Putamen (tissue), 1 donor: ENCODE measurements at places on chromosomes 13 and 19.

DNA sequence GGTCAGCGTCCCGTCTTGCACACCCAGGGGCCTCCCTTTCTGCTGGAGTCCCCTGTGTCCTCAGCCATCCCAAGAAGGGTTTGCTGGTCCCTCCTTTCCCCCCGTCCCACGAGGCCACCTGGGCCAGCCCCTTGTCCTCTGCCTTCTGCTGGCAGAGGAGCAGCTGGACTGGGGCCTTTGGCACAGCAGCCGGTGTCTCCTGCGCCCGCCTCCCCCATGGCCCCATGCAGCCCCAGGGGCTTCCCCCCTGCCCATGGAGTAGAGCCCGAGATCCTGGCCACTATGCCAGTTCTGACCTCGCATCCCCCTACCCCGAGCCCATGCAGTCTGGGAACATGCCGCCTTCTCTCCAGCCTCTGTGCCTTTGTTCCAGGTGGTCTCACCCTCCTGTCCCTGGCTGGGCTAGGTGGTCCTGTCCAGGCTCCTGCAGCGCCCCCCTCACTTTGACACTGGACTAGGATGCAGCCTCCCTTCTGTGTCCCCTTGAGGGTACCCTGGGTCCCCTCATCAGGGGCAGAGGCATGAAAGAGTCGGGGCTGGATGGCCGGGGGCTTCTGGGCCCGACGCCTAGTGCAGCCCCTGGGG is 5.7 kb upstream of the GARIN5A start:
- DNase-seq = no peak

- DNase-seq = no peak
Measured at GRCh38 chr13:99275093-99275469, 16.9 kb upstream of the GPR18 start.

- DNase-seq = no peak
Measured at GRCh38 chr13:32330441-32330840, 15.1 kb downstream of the BRCA2 start.

- DNase-seq = no peak
Measured at GRCh38 chr13:98677398-98677797, 75.1 kb downstream of the SLC15A1 start.

- DNase-seq = no peak
Measured at GRCh38 chr19:52665529-52665928, 27.4 kb upstream of the ZNF83 start.

DNA sequence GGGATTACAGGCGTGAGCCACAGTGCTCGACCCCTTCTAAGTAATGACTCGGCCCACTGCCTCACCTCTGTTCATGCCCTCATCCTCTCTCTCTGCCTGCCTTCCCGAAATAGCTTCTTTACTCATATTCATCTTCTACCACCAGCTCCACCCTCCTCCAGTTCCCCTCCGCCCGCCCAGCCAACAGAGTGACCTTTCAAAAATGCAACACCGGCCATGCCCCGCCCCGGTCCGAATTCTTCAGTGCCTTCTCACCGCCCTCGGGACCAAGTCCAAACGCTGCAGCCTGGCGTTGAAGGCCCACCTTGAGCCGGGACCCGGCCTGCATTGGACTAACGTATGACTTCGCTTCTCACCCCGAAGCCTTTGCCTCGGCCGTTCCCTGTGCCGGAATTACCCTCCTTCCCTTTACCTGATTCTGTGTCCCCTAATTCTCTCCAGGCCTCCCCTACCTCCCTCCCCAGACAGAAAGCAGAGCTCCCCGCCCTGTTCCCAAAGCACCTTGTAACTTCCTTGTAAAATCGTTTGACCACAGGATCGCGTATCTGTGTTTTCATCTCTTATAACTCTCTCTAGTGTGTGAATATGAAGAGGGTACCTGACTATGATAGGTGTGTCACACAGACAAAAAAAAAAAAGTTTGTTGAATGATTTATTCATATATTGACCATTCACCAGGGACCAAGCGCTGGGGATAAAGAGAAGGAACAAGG is 8.1 kb upstream of the MUC16 start:
- no peak for DNase-seq

DNA sequence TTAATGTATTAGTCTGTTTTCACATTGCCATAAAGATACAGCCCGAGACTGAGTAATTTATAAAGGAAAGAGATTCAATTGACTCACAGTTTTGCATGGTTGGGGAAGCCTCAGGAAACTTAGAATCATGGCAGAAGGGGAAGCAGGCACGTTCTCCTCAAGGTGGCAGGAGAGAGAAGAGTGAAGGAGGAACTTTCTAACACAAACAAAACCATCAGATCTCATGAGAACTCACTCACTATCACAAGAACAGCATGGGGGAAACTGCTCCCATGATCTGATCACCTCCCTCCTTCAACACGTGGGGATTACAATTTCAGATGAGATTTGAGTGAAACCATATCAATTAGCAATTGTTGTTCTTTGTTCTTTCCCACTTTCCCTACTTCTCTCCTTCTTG is 689.0 kb upstream of the SLITRK1 start:
- no peak for DNase-seq

- DNase-seq = no peak
Measured at GRCh38 chr19:29836409-29836825, 24.6 kb downstream of the CCNE1 start.

DNA sequence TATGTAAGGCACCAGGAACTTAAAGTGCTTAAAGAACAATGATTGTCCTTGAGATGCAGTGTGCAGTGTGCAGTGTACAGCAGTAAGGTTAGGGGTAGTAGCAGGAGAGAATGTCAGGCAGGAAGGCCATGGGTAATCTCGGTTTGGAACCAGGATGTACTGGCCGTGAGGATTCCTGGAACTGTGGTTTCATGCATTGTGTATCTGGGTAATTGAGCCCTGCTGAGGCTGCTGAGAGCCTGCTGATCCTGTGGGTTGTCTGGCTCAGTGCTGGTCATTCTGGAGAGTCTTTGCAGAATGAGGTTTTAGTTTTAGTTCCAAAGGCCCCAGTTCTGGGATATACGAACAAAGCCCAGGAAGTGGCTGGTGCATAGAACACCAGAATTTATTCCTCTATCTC is 71.0 kb downstream of the ZNF568 start:
- DNase-seq = no peak

DNA sequence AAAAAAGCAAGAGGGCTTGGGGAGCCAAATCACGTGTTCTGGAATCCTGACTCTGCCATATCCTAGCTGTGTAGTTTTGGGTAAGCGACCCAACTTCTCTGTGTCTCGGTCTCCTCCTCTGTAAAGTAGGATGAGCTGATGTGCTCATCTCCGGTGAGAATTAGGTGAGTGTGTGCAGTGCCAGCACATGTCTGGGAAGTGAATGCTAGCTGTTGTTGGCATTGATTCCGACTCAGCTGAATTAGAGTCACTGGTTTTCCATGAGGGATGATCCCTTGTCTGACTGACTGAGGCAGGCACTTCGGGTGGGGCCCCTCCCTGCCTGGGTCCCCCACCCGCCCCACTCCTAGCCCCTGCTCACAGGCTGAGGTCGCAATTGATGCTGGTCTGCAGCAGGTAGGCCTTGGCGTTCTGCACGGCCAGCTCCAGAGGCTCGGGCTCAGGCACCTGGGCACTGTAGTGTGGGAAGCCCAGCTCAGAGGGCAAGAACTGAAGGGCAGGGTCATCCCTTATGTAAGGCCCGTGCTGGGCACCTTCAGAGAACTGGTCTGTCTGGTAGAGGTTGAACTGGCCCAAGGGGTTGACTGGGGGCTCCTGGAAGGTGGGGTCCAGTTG is 835 bp downstream of the RSPH6A start:
- no peak for DNase-seq

DNA sequence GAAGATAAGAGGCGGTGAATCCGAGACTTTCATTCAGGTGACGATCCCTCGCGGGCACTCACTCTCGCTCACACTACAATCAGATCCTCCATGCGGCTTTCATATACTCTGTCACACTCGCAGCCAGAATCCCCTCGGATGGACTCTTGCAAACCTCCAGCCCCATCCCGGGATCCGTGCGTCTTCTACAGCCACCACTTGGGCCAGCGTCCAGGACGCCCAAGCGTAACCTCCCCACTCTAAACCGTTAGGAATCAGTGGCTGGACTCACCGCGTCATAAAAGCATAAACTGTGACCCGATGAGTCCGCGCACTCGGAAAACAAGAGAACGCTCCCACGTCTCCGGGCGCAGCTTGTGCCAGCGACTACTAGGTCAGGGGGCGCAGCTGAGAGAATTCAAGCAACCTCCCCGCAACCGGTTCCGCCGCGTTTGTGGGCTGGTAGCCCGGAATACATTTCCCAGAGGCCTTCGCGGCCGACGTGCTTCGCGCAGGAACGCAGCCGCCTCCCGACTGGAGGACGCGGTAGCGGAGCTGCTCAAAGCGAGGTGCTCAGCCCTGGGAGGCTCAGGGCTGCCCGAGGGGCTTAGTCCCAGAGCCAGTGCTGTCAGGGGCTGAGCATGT is 27.6 kb downstream of the ZNF607 start:
- peak; percentile 90 for DNase-seq

DNA sequence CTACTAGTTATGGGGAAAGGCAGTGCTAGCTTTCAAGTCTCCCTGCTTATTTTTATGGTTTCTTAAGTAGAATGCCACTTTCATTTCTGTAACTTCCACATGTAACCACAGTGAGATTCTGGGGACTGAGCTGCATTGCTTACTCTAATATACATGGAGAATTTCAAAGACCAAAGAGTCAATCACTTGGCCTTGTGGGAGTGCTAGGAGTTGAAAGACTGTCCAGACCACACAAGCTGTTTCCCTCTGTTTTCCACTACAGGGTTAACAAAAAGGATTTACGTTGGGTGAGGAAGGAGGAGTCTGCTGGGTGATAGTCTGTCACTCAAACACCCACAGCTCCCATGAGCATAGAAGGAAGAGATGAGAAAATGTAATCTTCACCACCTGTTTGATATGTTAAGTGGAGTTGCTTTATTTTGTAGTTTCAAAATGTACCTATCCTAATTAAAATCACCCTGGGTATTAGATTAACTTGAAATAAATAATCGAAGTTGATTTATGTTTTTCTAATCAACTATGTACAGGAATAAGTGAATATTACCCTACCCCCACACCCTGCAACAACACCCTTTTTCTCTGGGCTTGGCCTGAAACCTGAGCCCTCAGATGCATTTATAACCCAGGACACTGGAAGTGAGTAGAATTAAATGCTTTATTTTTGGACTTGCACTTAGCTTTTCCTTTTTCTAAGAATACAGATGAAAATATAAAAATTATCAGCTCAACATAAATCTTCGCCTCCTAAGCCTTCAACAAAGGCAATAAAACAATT is 225.8 kb upstream of the SLC10A2 start:
- no peak for DNase-seq

DNA sequence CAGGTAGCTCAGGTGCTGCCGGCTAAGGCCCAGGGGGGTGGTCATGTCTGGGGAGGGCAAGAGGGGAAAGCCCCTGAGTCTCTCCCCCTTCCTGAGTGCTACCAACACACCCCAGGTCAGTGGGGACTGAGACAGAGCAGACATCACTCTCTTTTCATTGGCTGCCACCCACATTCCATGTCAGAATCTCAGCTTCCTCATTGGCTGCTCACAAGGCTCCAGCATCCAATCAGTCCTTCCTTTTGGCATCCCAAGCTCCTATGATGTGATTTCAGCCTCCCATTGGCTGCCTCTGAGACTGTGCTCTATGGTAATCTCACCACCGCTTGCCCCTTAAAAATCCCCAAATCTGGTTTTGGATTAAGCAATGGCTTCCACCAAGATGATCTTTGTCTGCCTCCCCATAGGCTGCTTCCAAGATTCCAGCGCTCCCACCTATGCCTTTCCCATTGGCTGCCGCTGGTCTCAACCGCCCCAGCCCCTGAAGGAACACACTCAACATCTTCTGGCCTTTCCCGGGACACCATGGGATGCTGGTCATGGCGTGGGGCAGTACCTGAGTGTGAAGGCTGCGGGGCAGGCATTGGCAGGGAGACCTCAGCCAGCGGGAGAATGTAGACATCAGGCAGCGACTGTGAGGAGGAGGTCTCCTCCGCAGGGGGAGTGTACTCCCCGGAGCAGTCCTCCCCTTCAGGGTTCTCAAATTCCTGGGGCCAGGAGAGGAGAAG is 2.0 kb downstream of the LMTK3 start:
- peak; percentile 68 for DNase-seq

GRCh38 chr19:16668176-16668575 is 7.2 kb downstream of the TMEM38A start:
- no peak for DNase-seq

DNA sequence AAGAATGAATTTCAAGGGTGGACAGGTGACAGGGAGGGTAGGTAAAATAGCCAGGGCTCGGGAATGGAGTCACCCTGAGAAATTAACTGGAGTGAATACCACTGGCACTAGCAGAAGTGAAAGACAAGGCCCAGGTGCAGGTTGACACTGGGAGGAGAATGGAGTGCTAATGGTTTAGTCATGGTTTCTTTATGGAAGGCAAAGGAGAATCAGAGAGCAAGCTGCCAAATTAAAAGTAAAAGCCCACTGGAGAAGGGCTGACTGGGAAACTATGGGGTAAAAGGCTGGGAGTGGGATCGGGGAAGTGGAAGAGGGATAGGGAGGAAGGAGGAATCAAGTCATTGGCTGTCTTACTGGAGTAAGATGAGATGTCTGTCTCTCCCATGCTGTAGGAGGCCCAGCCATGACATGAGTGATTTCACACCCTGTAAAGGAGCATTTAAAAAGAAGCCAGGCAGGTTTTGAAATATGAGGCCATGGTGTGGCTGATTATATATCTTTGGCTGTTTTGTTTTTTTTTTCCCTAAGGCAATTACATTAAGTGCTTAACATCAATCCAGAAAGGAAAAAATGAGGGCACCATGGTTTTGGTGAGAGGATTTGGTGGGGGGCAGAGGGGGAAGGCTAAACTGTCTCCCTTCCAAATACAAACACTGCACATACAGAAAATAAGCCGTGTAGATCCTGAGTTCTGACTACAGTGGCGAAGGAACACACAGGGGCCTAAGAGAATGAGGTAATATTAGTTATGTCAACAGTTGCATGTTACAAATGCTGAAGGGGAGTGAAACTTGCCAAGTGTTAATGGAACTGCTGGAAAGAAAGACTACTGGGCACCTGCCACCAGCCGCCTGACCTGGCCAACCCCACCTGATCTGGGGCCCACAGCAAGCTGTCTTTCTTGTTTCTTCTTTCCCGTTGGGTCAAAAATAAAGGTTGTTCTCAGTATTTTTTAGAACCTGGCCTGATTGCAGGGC is 183.5 kb upstream of the TSC22D1 start:
- DNase-seq = no peak

DNA sequence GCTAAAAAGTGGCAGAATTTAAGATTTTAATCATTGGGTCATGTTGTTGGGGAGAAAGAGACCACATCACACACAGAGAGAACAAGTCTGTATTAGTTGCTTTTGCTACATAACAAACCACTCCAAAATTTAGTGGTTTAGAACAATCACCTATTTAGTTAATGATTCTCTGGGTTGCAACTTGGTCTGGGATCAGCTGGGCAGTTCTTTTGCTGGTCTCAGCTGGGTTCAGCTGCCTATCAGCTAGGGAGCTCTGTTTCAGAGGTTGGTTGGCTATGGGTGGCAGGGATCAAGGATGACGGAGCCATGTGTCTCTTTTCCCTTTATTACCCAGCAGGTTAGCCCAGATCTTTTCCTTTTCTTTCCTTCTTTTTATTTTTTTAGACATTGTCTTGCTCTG is 8.9 kb downstream of the PINLYP start:
- no peak for DNase-seq
